ENCODE measurements at places on chromosomes 1 and 21.

DNA sequence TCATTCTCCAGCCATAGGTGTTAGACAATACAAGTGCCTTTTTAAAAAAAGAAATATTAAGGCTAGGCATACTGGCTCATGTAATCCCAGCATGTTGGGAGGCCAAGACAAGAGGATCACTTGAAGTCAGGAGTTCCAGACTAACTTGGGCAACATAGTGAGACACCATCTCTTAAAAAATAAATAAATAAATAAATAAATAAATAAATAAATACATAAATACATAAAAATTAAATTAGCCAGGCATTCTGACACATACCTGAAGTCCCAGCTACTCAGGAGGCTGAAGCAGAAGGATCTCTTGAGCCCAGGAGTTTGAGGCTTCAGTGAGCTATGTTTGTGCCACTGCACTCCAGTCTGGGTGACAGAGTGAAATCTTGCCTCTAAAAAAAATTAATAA, 85.8 kb upstream of the ATP1B1 start:
- DNase-seq, result no peak

DNA sequence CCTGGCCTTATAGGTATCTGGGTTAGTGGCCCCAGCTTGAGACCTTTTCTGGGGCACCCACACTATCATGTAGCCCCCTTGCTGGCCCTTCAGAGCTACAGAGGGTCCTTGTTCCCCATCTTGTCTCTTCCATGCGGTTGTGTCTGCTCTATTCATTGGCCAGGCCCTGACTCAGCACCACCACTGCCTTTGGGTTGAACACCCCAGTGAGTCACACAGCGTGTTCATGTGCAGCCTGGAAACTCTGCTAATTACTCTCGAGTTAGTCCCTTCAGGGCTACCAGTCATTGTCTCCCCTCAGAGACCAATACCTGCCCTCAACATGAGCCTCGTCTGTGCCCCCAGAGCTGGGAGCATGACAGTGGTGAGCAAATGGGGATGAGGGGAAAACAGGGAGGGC, 28.2 kb upstream of the IKBKE start:
- no peak for DNase-seq

GRCh38 chr1:205073511-205073910, 10.7 kb downstream of the TMEM81 start:
- DNase-seq, result no peak

- no peak for DNase-seq
These were observed 191.3 kb upstream of the HP1BP3 start for GRCh38 chr1:20978413-20978812.

- no peak for DNase-seq
These were observed 239.0 kb upstream of the ZP4 start for GRCh38 chr1:238129677-238130076.

DNA sequence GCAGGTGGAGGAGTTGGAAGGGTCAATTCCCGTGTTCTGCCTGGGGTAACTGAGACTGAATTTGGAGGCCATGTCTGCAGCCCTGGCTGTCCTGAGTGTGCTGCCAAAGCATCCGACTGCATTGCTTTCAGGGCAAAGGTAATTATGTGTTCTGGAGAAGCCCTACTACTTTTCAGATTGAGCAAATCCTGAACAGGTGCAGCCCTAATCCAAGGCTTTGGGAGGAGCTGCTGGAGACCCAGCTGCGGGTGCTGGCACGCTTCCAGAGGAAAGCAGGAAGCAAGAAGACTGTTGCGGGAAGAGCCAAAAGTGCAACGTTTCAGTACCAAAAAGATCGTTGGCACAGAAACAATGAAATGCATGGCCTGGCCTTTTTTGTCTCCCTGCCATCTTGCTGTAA, 73.7 kb upstream of the NRIP1 start:
- no peak for DNase-seq

- no peak for DNase-seq
These were observed 65.2 kb downstream of the BCAR3 start for GRCh38 chr1:93616221-93616995.

DNA sequence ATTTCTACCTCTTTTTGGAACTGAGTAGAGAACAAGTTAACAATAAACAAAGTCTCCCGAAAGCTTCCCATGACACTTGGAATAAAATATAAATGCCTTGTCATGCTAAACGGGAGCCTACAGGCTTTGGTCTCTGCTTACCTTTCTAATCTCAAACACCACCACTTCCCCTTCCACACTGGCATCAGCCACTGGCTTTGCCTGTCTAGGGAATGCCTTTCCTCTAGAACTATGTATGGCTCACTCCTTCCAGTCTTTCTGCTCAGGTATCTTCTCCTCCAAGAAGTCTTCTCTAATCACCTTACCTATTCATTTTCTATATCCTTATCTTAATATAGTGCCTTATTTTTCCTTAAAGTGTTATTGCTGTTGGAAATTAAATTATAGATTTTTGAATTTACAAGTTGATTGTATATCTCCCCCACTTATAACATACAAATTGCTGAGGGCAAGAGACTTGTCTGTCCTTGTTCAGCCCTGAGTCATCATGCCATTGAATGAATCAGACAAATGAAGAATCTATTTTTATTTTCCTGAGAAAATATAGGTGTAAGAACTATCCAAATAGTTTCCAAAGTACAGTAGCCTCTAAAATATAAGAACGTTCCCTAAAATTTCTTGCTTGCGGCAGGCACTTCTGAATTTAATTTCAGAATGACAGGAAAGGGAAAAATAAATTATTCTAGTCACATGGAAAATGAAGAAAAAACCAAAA, 119.2 kb downstream of the TM2D1 start:
- DNase-seq, result no peak

GRCh38 chr1:21764615-21765423, 18.1 kb downstream of the USP48 start:
- DNase-seq, result no peak

- no peak for DNase-seq
These were observed 6.6 kb downstream of the ZBTB48 start for GRCh38 chr1:6586404-6586816.

DNA sequence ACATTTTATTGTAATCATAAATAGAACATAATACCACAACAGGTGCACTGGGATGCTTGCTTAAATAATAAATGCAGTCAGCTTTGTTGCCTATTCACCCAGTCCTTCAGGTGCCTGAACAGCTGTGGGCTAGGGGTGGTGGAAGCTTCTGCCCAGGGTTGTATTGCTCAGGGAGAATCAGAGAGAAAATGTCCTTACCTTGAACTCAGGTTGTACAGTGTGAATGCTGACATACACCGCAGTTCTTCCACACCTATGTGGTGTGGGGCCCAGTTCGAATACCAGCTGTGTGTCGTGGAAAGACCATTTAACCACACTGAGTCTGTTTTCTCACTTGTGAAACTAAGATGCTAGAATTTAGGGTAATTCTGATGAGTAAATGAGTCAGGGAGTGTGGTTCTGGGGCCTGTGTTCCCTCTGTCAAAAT, 115.7 kb upstream of the ATP1A1 start:
- DNase-seq, result no peak

- no peak for DNase-seq
These were observed 1.2 kb downstream of the OR2T1 start for GRCh38 chr1:248404024-248404423.

GRCh38 chr1:236124965-236125364, 17.4 kb upstream of the GPR137B start:
- DNase-seq, result no peak

GRCh38 chr1:40840526-40841323, 21.4 kb downstream of the CITED4 start:
- peak; percentile 28 for DNase-seq

GRCh38 chr1:200979574-200980451, 43.7 kb downstream of the KIF21B start:
- peak; percentile 81 for DNase-seq

- DNase-seq, result no peak
These were observed 4.6 kb upstream of the SPRR4 start for GRCh38 chr1:152965853-152966252.

DNA sequence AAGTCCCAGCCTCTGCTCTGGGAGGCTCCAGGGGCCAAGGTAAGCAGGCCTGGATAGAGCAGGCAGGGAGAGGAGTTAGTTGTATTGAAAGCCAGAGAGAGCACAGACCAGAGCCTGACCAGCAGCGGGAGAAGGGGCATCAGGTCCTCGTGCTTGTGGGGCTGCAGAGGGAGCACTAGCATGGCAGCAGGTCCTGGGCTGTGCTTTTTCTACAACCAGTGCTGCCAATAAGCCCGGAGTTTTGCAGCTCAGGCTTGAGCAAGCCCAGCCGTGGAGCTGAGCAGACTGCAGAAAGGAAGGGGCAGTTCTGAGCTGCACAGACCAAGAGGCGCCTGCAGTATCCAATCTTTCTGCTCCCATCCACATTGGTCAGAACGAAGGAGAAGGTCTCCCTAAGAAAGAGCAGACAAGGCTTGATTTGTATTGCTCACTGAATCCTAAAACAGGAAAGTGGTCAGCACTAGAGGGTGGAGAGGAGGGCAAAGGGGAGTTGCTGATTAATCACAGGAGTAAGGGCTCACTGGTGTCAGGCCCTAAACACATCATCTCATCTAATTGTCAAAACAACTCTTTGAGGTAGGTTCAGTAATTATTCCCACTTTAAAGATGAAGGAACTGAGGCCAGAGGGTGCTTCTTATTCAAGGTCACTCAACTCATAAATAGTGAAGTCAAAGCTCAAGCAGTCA, 2.7 kb downstream of the DENND2D start:
- peak; percentile 84 for DNase-seq

- DNase-seq, result peak; percentile 27
These were observed 135.7 kb upstream of the SLC45A1 start for GRCh38 chr1:8182034-8182761.

GRCh38 chr1:61083013-61083806, 849 bp downstream of the NFIA start:
- DNase-seq, result peak; percentile 37

GRCh38 chr1:23588749-23589548, 29.6 kb upstream of the ID3 start:
- DNase-seq, result no peak

DNA sequence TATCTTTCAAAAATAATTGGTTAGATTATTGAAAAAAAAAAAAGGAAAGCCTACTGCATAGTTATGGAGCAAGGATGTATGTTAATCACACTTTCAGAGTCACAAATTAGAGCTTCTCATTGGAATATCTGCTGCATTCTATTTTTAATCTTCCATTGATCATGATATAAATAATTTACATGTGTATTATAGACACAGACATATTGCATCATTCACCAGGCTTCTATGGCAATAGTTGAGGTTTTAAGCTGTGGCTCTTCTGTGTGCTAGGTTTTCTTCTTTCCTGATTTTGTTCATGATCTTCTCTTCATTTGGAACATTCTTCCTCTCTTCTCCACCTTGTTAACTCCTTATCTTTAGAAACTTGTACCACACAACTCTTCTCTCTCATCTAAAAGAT, 123.2 kb upstream of the HMCN1 start:
- DNase-seq, result no peak

DNA sequence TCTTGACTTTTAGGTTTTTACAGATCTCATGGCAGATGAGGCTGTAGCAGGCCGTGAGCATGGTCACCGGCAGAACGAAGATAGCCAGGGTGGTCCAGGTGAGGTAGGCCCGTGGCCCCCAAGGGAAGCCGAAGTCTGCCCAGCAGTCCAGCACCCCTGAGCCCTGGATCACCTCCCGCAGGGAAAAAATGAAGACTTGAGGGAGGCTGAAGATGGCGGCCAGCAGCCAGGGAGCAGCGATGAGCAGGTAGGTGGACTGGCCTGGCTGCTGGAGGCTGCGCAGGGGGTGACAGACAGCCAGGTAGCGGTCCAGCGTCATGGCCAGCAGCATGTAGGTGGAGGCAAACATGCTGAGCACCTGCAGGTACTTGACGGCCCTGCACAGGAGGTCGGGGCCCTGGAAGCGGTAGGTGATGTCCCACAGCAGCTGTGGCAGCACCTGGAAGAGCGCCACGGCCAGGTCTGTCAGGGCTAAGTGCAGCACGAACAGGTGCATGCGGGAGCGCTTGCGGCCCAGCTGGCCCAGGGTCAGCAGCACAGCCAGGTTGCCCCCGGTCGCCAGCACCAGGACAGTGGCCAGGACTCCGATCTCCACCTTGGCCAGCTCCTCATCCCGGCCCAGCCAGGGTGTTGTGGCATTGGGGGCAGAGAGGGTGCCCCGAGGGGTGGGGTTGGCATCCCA, 856 bp downstream of the AVPR1B start:
- DNase-seq, result no peak

GRCh38 chr1:46948629-46949416, 7.5 kb upstream of the CYP4A11 start:
- DNase-seq, result no peak

GRCh38 chr21:34223376-34223775, 140.4 kb upstream of the KCNE2 start:
- DNase-seq, result no peak

GRCh38 chr1:160597705-160598104, 18.4 kb upstream of the CD84 start:
- no peak for DNase-seq

DNA sequence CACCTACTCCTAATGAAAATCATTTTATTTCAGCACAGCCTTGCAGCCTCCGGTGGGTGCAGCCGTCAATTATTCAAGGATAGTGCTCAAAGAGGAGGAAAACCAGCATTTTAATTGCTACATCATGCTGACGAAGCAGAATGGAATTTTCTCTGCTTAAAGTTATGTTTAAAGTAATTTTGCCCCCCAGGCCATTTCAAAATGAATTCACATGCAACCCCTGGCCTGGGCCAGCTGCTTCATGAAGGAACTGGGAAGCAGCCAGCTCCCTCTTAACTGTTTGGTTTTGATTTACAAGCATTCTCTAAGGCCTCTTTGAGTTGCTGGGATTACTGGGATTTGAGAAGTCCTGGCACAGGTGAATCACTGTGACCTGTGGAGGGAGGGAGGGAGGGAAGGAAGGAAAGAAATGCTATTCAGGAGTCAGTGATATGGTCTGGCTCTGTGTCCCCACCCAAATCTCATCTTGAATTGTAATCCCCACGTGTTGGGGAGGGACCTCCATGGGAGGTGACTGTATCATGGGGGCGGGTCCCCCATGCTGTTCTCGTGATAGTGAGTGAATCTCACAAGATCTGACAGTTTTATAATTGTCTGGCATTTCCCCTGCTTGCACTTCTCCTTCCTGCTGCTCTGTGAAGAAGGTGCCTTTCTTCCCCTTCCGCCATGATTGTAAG, 66.0 kb downstream of the PGBD5 start:
- no peak for DNase-seq

- DNase-seq, result no peak
These were observed 10.4 kb upstream of the KCNA2 start for GRCh38 chr1:110616587-110616986.

GRCh38 chr1:92486251-92487077, at the start of gene GFI1:
Gene GFI1 (minus strand): TSS chr1:92486925. CDS start chr1:92483487, 3,438 bp downstream.
- peak; percentile 70 for DNase-seq
